ENCODE measurements at places on chromosomes 5 and 9.

GRCh38 chr5:108521011-108521700 is 139.3 kb upstream of the FBXL17 start:
- no peak for DNase-seq

GRCh38 chr9:130215341-130216119 is 43.3 kb downstream of the NCS1 start:
- no peak for DNase-seq

DNA sequence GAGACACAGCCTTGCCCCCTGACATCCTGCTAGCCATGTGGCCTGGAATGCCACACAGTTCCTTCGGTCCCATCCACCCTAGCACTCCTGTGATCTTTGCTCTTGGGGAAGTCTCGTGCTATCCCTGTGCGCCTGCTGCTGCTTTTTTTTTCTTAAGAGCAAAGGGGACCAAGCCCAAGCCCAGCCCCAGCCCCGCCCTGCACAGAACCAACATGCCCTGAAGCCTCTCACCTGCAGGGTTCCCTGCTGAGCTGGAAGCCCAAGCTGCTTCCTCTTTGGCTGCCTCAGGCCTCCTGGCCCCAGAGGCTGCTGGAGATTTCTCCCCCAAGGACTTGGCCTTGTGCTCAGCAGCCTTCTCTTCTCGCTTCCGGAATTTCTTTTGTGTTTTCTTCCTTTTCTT is 1.8 kb downstream of the SURF6 start:
- no peak for DNase-seq

GRCh38 chr5:10582512-10582897 is 18.6 kb downstream of the ANKRD33B start:
- no peak for DNase-seq

GRCh38 chr9:109307380-109308240 is 13.2 kb downstream of the EPB41L4B start:
- DNase-seq: no peak

DNA sequence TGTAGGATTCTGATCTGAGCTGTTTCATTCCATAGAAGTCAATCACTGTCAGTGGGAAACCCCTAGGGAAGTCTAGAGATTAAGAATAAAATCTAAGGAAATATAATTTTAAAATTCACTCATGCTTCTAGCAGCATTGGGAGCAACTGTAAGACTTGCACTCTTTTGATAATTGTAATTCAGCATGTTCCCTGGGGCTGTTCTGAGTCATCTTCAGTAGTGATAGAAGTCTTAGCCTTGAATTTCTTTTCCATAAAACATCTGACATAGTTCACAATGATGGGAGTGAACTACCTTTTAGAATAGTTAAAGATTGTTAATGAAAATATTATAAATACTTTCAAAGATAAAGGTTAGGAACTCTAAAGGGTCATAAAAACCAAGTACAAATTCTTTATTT is 935.8 kb downstream of the DTWD2 start:
- DNase-seq: no peak

DNA sequence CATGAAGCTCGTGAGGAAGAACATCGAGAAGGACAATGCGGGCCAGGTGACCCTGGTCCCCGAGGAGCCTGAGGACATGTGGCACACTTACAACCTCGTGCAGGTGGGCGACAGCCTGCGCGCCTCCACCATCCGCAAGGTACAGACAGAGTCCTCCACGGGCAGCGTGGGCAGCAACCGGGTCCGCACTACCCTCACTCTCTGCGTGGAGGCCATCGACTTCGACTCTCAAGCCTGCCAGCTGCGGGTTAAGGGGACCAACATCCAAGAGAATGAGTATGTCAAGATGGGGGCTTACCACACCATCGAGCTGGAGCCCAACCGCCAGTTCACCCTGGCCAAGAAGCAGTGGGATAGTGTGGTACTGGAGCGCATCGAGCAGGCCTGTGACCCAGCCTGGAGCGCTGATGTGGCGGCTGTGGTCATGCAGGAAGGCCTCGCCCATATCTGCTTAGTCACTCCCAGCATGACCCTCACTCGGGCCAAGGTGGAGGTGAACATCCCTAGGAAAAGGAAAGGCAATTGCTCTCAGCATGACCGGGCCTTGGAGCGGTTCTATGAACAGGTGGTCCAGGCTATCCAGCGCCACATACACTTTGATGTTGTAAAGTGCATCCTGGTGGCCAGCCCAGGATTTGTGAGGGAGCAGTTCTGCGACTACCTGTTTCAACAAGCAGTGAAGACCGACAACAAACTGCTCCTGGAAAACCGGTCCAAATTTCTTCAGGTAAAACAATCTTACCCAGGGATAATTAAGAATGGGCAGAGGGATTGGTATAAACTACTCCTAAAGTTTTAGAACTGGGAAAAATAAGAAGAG is 12.9 kb downstream of the ITGA1 start:
- DNase-seq: peak; percentile 8

DNA sequence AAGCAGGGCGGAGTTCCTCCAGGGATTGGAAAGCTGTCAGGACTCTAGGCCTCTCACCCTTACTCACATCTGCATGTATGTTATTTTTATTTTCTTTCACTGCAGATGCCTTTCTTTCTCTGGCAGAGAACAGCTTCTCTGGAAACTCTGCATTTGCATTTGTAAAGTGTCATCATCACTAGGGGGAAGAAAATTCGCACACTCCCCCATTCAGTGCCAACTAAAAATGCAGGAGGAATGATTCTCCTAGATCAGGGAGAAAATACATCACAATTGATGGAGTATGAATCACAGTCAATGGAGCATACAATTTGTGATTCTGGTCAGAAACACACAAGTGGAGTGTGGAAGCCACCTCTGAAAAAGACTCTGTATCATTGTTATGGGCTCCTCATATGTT is 351.4 kb upstream of the FTMT start:
- DNase-seq: no peak

DNA sequence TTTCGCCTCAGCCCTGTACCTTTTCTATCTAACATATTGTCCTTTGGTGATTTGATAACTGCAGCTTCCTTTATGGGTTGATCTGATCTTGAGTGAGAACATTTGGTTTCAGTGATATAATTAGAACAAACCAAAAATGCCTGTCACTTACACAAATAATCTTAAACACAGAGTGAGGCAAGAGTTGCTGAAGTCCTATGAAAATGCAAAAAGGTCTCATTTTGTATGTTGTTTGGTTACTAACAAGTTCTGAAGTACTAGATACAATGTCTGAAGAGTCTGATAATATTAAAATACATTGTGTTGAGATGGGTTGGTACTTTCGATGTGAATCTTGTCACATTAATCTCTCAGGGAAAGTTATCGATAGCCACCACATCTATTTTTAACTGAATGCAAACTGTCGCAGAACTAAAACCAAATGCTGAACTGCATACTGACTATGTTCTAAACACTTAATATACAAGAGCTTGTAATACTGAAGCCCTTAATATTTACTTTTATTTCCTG is 70.4 kb upstream of the TMED7 start:
- no peak for DNase-seq

All from NCI-H2227 treated with DMSO at 0.1 percent for 48 hours (cell line).